DMS79 treated with DMSO at 0.1 percent for 48 hours (cell line): ENCODE measurements at places on chromosomes 12 and 14.
A peak's percentile ranks its signal among the peaks of the same experiment; 100 is the strongest.

GRCh38 chr14:90348270-90348669, 16.5 kb upstream of the NRDE2 start:
- DNase-seq = no peak

DNA sequence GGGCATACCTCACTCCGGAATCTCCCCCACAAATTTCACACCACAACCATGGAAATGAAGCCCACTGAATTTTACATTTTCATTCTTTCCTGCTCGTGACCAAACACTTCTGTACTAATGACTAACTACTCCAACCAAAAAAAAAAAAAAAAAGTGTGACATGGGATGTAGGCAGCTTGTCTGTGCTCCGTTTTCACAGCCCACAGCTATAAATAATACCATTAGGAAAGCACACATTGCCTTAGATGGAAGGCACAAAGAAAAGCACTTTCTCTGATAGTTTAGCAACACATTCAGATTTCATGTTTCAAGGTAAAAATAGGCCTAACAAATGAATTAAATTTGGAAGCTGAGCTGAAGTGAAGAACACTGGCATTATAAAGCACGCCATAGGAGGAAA, 42.5 kb downstream of the DUSP6 start:
- DNase-seq = no peak

DNA sequence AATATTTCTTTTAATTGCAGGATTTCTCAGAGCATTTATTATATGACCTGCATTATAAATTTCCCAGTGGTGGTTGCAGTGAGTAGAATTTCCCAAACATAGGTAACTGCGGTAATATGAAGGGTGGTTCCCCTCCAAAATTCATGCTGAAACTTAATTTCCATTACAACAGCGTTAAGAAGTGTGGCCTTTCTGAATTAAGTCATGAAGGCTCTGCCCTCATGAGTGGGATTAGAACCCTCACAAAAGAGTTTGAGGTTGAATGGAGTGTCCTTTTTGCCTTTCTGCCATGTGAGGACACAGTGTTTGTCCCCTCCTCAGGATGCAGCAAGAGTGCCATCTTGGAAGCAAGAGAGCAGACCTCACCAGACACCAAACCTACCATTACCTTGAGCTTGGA, 233.6 kb downstream of the KTN1 start:
- DNase-seq = no peak

GRCh38 chr12:106226884-106227640, 20.8 kb downstream of the CKAP4 start:
- DNase-seq = peak; percentile 67

DNA sequence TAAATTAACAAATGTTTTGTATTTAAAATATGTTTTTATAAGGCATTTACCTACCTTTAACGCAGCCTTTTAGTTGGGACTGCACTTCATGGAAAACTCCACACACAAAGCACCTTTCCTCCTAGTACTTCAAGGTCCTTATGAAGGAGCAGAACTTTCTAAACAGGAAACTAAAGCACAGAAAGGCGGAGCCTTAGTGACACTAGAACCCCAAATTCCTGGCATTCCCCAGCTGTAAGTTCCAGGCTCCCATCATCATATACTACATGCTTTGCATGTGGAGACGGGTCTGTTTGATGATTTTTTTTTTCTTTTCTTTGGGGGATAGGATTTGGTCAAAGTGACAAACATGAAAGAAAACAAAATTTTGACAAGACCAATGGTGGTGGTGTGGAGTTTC, 39.5 kb downstream of the STXBP6 start:
- no peak for DNase-seq

DNA sequence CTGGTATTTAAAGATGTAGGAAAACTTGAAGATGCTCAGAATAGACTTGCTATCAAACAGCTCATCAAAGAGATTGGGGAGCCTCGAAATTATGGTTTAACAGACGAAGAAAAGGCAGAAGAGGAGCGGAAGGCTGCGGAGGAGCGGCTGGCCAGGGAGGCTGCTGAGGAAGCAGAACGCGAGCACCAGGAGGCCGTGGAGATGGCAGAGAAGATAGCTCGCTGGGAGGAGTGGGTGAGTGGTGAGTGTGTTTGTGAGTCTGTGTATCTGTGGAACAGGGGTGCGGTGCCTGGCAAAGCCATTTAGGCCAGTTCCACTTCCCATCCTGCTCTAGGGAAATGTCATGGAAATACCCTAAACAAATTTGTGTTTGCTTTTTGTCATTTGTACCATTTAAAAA, 19.2 kb upstream of the PAPOLA start:
- no peak for DNase-seq
